ENCODE measurements at places on chromosomes 1 and 21.

GRCh38 chr21:45769294-45769693 lies 125.8 kb downstream of the PCBP3 start:
- DNase-seq: no peak

DNA sequence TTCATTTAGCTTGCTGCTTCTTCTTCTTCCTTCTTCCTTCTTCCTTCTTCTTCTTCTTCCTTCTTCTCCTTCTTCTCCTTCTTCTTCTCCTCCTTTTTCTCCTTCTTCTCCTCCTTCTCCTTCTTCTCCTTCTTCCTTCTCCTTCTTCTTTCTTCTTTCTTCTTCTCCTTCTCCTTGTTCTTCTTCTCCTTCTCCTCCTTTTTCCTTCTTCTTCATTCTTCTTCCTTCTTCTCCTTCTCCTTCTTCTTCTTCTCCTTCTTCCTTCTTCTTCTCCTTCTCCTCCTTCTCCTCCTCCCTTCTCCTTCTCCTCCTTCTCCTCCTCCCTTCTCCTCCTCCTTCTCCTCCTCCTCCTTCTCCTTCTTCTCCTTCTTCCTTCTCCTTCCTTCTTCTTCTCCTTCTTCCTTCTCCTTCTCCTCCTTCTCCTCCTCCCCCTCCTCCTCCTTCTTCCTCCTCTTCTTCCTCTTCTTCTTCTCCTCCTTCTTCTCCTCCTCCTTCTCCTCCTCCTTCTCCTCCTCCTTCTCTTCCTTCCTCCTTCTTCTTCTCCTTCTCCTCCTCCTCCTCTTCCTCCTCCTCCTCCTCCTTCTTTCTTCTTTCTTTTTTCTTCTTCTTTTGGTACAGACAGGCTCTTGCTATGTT lies 110.1 kb downstream of the ST3GAL3 start:
- DNase-seq: no peak

- no peak for DNase-seq
These were observed 110.1 kb downstream of the CSMD2 start for GRCh38 chr1:34054920-34055319.

GRCh38 chr1:29640428-29640785 lies 404.1 kb downstream of the PTPRU start:
- DNase-seq: no peak

All from MG63 (cell line).